ENCODE measurements at places on chromosomes 2 and 18.

DNA sequence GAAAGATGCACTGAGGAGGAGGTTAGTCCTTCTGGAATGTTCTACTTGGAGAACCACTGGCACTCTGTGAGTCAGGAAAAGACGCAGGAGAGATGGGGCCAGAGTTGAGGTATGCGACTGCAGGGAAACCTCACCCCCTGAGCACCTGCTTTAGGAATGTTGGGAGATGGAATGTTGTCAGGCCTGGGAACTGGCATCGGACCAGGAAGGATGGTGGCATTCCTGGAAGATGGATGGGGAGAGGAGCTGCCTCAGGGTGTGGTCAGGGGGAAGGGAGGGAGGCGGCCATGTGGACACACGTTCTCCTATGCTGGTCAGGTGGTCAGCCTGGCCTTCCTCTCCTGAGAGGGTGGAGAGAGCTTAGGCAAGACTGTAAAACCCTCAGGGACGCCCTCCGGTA, 146.3 kb downstream of the CELF4 start:
- no peak for DNase-seq

- no peak for DNase-seq
Observed at GRCh38 chr2:227415538-227416424, 28.0 kb upstream of the SCYGR1 start.

GRCh38 chr2:206241736-206242135, 32.7 kb upstream of the ZDBF2 start:
- DNase-seq = no peak

DNA sequence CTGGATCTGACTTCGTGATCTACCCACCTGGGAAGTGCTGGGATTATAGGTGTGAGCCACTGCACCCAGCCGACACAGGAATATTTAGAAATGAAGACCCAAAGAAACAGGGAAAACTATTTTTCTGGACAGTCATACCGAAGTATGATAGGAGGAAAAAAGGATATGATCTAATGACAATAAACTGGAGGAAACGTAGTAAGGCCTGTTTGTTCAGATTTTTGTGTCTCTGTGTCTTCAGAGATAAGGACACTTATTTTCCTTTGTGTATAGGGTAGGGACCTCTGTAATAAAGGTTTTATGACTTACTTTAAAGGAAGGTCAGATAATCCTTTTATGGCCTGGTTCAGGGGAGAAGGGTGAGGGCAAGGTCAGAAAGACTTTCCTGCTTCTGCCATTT, 55.9 kb downstream of the GTF2A1L start:
- DNase-seq = no peak

DNA sequence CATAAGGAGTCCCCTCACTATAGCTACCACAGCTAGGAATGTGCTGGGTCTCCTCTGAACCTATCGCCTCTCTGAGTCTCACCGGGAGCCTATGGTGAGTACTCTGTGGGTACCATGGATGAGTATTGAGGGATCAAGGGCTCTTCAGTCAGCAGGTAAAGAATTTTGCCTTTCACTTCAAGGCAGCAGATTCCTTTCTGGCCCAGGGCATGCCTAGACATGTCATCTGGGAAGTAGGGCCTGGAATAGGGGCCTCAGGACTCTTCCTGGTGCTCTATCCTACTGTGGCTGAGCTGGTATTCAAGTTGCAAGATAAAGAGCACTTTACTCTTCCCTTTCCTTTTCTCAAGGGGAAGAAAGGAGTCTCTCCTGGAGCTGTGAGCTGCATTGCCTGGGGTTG, 85.6 kb upstream of the LHCGR start:
- DNase-seq = no peak

GRCh38 chr2:86078774-86079545, 26.7 kb downstream of the POLR1A start:
- DNase-seq = no peak

DNA sequence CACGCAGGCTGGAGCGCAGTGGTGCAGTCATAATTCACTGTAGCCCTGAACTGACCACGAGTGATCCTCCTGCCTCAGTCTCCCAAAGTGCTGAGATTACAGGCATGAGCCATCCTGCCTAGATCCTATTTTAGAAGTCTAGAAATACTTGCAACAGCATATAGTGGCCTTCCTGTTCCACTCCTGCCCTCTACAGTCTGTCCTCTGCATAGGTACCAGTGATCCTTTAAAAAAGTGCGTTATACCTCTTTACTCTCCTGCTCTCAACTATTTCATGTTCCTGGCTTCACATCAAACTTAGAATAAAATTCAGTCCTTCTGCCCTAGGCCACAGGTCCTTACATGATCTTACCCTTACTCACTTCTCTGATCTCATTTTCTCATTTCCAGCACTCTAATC, 6.0 kb downstream of the COMMD1 start:
- DNase-seq = no peak

DNA sequence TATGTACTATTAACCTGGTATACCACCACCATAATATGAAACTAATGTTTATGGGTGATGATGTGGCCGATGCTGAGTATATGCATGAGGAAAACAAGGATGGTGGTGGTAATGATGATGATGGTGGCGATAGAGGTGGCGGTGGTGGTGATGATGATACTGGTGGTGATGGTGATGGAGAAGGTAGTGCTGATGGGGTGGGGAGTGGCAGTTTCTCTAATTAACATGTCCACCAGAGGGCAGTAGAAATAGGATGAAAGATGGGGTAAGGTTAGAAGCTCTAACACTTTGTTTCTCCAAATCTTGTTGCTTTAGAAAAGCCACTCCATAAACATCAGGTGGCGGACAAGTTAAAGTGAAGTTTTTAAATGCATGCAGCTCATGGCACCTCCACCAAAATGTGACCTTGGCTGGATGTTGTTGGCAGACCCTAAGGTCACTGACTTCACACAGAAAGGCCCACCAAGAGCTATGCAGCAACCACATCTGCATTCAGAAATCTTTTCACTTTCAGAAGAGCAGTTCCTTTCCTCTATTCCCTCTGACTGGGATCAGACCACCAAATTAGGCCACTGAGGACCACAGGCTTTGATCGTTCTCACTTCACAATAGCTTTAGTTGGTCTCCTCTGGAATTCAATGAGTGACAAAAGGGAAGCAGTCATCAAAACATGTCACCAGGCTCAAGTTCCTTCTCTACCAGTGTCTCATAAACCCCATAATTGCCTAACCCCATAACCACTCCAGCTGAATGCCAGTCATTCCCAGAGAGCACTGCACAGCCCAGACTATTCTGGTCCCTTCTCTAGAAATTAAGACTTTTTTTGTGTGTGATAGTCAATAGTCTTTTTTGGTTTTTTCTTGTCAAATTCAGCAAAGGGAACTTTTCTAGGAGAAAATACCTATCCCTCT, 7.5 kb upstream of the BCL11A start:
- DNase-seq = no peak

GRCh38 chr2:180694445-180695421, 285.7 kb upstream of the UBE2E3 start:
- DNase-seq = no peak

DNA sequence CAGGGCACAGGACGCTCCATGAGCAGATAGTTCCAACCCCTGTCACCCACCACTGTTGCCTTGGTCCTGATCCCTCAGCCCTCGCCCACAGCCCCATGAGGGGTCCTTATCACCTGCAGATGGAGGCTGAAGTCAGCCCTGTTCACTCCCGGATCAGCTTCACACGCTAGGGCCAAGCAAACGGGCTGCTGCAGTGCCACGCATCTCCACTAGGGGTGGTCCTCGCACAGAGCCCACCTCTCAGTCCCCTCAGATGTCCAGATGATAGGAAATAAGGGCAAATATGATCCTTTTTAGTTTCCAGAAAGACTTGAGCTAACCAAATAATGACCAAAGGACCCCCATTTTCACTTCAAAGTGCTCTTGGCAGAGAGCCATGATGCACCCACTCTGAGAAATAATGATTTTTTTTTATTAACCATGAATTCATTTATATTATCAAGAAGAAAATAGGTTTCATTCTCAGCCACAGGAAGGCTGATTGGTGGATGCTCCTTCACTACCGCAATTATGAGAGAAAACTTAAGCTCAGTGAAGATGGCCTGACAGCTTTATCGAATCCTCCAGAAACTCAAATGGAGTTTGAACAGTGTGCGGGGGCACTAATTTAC, 71.9 kb upstream of the KLHL29 start:
- DNase-seq = peak; percentile 41

DNA sequence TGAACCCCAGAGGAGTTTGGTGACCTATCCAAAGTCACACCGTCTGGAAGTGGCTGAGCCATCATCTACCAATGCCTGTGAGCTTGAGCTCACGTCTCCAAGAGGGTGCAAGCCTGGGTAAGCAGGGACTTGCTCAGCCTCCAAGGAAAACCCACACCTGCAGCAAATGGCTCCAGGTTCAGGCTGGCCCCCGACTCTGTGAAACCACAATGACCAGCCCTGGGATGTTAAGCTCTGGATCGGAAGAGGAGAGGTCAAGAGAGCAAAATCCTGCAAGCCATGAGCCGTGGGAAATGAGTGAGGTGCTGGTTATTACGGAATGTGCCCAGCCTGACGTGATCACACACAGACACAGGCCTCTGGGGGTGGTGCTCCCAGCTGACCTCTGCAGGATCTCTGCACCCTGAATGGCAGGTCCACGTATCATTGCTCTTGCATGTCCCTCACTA, 94.1 kb upstream of the OTOS start:
- DNase-seq = no peak

DNA sequence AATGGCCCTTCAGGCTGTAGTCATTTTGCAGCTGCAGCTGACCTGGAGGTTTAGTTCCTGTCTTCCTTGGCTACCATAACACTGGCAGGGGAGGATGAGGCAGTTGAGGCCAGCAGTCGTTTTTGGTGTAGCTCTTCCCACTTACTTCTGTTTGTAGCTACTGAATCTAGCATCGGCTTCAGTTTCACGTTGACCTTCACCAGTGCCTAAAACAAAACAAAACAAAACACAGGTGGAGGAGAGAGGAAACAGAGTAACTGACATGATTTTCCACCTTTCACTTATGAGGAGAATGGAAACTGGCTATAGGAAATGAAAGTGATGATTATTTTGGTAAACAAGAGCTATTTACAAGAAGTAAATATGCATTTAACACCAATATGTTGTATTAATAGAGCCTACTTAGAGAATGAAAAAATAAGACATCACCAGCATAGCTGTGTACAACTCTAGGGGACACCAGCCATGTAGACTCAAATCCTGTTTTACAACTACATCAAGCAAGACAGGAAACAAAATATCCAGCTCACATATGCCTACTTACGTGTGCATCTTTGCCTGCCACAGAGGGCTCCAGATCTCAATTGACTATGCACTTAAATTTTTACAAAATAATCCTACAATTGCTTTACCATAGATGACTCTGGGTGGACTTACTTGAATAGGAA, 236.9 kb downstream of the AGPS start:
- peak; percentile 15 for DNase-seq

- DNase-seq = no peak
Observed at GRCh38 chr2:157246765-157247407, 10.6 kb upstream of the GALNT5 start.

- no peak for DNase-seq
Observed at GRCh38 chr2:177783091-177783490, 289.5 kb downstream of the PDE11A start.

DNA sequence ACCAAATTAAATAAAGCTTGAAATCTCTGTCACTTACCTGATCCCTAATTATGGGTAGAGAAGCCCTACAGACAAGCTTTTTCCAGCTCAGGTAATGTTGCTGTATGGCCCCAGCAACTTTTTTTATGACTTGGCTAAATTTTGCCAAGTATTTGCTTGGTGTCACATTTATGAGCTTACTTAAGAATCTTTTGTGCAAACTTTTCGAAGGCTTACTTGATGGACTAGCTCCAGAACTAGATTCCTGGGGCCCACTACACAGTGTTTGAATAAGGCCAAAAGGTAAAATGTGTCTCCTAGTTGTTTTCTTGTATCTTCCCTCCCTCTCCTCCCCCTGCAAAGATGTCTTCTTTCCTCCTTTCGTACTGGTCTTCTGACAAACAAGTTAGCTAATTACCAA, 257.9 kb downstream of the OSR1 start:
- no peak for DNase-seq

- no peak for DNase-seq
Observed at GRCh38 chr2:206557321-206557720, 85.0 kb upstream of the FAM237A start.

DNA sequence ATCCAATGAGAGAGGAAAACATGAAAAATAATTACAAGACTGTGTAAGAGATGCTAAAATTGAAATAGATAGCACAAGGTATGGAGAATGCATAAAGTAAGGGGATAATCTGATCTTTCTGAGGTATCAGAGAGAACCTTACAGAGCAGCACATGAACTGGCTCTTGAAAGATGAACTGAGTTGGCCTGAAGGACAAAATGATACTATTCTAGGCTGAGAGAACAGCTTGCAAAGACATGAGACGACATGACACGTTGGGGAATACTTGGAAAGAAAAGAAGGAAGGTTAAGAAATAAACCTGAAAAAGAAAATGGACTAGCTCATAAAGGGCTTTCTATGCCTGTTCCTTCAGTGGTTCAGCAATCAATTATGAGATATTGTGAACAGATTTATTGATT, 152.7 kb upstream of the MYO3B start:
- no peak for DNase-seq

DNA sequence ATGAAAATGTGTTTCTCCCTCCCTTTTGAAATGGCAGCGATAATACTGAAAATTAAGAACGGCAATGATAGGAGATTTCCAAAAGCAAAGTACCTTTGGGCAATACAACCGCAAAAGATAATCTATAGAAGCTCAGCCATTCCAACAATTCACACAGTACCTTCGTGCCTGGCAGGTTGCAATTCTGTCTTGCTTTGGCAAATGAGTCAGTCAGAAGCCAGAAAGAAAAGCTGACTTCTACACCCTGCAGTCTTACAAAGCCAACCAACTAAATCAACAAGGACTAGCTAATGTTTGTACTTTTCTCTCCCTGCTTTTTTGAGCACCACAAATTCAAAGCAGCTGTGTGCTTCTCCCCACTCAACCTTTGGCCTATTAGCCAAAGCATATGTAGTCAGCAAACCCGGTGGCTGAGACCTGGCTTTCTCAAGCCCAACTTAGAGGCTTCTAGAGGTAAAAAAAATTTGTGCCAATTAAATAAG, 25.7 kb upstream of the ID2 start:
- DNase-seq = no peak

- DNase-seq = no peak
Observed at GRCh38 chr2:179031731-179032408, 18.1 kb downstream of the CCDC141 start.

DNA sequence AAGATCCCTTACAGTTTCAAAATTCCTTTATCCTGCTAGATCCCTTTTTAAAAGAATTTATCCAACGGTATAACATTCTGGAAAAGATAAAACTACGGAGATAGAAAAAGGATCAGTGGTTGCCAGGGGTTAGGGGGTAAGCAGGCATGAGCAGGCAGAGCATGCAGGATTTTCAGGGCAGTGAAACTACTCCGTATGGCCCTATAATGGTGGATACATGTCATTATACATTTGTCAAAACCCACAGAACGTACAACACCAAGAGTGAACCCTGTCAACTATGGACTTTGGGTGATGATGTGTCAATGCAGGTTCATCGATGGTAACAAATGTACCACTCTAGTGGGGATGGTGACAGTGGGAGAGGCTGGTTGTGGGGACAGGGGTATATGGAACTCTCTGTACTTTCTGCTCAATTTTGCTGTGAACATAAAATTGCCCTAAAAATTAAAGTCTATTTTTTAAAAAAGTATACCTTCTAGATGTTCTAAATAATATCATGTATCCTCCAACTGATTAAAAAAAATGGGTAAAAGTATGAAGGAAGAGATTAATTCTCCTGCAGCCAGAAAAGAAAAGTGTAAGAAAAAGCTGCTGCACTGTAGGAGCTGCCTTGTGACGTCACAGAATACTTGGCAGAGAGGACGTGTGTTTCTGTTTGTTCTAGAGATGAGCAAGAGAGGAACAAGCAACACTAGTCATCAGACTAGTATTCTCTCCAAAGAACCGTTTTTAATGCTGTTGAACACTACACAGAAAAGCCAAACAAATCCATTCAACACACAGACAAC, 23.6 kb downstream of the ANKRD44 start:
- no peak for DNase-seq

All from GM12892 (cell line).